IPS DF 6.9 (cell line): ENCODE measurements at places on chromosomes 1 and 21.

DNA sequence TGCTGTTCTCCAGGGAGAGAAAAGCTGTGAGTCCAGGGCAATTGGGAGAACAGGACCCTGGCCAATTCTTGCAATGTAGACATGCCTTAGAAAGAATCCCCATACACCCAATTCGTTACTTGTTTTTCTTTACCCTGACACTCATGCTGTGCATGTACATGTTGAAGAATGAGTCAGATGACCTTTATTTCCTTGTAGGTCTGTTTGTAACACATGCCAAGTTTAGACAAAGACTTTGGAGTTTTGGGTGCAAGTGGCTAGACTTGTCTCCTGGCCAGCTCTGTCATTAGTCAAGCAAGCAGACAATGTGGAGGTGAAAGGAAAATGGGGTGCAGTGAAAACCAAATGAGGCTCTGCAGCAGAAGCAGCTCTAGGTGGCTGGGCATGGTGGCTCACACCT, 38.1 kb downstream of the GNPAT start:
- no peak for DNase-seq

GRCh38 chr21:17390569-17390968, 122.3 kb upstream of the CXADR start:
- no peak for DNase-seq

- no peak for DNase-seq
Observed at GRCh38 chr1:147169840-147170674, 2.2 kb downstream of the PRKAB2 start.

GRCh38 chr1:109838838-109839240, 71.8 kb upstream of the CSF1 start:
- DNase-seq = no peak

DNA sequence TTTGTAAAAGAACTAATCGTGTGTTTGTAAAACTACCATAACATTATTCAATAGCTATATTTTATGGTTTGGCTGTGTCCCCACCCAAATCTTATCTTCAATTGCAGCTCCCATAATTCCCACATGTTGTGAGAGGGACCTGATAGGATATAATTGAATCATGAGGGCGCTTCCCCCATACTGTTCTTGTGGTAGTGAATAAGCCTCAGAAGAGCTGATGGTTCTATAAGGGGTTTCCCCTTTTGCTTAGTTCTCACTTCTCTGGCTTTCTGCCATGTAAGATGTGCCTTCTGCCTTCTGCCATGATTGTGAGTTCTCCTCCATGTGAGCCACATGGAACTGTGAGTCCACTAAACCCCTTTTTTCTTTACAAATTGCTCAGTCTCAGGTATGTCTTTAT, 1372.3 kb downstream of the AMY1C start:
- no peak for DNase-seq

DNA sequence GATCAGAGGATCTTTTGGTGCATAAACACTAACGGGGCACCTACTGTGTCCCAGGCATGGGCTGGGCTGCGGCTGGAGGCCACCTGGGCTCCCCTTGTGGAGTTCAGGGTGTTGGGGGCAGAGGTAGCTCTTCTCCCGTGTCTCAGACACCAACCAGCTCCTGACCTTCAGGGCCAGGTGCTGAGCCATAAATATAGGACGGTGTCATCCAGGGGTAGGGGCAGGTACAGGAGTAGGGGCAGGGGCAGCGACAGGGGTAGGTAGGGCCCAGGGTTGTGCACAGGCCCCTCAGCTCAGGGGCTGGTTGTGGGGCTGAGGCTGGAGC, 18.0 kb upstream of the LRRC3 start:
- DNase-seq = no peak

DNA sequence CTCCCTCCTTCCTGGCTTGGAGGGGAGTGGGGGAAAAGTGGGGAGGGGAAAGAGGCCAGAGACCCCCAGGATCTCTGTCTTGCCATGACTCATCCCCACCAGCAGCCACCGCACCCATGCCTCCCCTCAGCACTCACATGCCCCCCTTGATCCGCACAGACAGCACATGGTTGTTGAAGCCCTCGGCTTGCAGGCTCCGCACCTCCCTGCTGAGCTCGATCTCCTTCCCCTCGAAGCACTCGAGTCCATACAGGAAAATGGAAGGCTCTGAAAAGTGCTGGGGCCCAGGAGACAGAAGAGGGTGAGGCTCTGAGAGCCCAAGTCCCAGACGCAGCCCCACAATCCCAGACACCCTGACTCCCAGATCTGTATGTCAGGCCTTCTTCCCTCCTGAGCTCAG, 10.8 kb downstream of the CD52 start:
- no peak for DNase-seq

- DNase-seq = no peak
Observed at GRCh38 chr1:182615468-182616129, 11.4 kb upstream of the RGS16 start.
